Activated T-helper 1 cell treated with anti-CD3 and anti-CD28 coated beads, Interleukin-2, amount 50 U/mL, for 16 hours (primary cell): ENCODE measurements at places on chromosomes 12 and 14.

DNA sequence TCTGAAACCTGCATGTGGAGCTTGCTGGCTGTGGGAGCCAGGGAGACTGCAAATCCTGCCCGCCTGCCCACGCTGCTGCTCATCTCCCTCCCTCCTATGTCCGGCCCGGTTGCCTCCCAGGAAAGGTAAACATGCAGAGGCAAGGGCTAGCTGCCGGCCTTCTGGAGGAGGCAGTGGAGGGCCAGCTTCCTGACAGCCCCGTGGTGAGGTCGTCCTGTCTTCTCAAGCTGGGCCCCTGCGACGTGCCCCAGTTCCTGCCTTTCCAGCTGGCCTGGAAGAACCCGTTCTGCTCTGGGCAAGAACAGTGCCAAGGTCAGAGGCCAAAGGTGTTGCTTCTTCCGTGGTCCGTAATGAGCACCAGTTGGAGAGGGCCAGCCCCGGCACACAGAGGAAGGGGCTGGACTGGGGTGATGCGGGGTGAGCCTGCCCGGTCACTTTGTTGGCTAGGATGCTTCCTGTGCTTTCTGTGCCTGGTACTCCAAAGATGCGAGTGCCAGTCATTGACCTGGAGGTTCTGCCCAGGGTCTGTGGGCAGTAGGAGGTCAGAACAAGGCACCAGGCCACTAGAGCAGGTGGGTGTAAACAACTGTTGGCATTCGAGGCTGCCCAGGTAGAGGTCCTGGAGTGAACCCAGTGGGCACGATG is 25.3 kb downstream of the TPCN1 start:
- no peak for DNase-seq

DNA sequence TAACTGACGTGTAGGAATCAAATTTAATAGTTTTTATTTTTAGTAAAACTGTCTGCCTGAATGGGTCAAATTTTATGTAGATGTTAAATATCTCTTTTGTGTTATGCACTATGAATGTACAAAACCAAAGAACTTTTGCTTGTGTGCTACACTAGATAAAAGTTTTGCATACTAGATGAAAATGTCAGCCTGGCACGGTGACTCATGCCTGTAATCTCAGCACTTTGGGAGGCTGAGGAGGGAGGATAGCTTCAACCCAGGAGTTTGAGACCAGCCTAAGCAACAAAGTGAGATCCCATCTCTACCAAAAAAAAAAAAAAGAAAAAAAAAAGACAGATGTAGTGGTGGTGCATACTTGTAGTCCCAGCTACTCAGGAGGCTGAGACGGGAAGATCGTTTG is 11.1 kb downstream of the AEBP2 start:
- no peak for DNase-seq

DNA sequence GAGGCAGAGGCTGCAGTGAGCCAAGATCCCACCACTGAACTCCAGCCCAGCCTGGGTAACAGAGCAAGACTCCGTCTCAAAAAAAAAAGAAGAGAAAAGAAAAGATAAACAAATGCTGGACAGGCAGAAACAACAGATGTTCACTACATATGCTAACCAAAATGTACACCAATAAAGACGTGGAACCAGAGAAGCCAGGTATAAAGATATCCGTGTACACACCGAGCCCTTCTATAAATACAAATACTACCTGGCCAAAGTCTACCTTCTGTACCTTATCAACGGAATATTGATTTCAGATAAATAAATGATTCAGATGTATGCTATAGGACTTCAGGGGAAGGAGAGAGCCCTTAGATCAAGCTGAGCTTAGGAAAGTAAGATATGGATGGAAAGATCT is 10.8 kb upstream of the KRT8 start:
- DNase-seq = no peak

DNA sequence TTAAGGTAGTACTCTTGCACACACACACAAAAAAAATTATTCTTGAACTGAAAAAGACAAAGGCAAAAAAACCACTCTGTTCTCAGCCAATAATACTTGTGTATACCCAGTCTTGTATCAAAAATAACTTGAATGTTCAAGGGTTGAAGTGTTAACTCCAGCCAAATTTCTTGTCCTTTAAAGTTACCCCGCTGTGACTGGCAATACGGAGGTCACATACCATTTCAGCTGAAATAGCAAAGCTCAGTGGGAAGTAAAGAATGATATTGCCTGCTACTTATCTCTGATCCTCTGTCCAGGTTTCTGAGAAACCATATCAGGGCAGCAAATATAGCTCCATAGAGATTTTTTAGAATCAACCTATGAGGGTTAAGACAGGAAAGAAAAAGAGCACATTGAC is 167.4 kb downstream of the C12orf50 start:
- no peak for DNase-seq

- no peak for DNase-seq
Measured at GRCh38 chr12:53594897-53595615, 31.1 kb downstream of the ATF7 start.

DNA sequence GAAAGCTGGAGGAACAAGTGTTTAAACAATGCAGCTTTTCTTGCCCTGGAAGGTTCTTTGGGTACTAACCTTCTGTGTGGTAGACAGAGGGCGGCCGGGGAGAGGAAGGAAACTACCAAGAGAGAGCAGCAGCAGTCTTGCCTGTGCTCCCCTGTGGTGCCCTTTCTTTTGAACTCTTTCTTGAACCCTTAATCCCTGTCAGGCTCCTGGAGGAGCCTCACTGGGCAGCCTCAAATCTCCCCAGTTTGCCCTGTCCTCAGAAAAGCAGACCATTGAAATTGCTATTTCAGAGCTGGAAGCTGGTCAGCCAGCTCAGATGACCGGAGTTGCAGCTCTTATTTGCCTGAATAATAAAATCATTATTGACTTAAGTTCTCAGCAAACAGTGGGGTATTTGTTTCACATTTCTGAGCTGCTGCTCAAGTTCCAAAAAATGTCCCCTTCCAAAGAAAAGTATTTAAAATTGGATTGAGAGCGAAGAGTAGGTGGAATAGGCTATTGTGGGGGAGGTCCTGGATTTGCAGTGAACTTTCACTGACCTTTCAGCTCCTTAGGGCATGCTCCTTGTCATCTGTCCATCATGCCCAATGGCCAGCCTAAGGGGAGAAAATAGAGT is 42.1 kb upstream of the RNASE3 start:
- DNase-seq = no peak

GRCh38 chr14:36208690-36209278 is 32.3 kb upstream of the PTCSC3 start:
- no peak for DNase-seq

- DNase-seq = no peak
Measured at GRCh38 chr12:4275870-4276301, 2.3 kb downstream of the CCND2 start.

DNA sequence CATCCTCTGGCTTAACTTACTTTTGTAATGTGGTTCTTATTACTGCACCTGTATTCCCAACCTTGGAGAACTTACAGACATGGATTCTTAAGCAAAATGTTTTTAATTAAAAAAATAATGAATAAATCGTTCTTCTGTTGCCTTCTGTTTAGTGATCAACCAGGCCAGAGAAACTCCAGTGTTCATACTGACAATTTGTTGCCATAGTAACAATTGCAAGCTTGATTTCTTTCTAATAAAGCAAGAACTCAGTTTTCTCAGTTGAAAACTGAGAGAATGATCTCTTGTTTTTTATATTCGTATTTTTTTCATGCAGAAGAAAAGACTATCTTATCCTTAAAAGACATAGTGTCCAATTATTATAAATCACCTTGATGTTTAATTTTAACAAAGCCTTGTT is 106.5 kb upstream of the LMNTD1 start:
- no peak for DNase-seq

GRCh38 chr14:75170772-75171171 is 5.6 kb downstream of the TMED10 start:
- DNase-seq = no peak

DNA sequence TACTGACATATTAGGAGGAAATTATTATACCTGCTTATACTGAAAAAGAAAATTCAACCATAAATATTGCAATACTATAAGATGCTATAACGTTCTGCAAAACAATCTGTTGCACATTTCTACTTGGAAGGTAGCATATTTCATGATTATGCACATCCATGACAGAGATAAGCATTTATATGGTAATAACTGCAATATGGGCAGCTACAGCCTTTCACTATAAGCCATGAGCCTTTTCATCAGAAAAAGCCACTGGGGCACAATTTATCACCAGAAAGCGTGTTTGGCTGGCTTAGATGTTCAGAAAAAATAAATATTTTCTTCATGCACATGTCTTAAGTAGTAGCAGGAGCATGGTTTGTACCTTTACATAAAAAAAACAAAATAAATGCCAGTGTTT is 340.7 kb downstream of the GALC start:
- no peak for DNase-seq

DNA sequence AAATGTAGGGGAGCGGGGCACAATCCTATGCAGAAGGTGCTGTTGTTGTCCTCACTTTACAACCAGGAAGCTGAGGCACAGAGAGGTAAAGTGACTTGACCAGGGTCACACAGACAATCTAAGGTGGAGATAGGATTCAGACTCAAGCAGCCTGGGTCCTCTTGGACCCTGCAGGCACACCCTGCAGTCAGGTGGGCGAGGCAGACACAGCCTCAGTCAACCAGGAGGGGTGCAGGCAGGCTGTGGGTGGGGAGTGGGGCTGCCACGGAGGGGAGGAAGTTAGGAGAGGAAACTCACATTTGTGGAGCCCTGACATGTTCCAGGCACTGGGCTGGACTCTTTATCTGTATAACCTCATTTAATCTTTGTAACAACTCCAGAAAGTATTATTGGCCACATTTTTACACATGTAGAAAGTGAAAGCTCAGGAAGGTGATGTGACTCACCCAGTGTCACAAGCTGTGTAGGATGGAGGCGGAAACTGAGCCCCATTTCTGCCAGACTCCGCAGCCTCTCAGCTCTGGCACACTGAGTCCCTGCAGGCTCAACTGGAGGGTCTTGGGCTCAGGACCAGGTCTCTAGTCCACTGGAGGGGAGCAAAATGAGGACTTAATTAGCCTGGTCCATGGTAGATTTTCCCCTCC is 24.9 kb upstream of the CHGA start:
- no peak for DNase-seq

- no peak for DNase-seq
Measured at GRCh38 chr14:69468949-69469348, 15.6 kb upstream of the PLEKHD1 start.

- DNase-seq = no peak
Measured at GRCh38 chr14:97117693-97118092, 320.5 kb downstream of the VRK1 start.

DNA sequence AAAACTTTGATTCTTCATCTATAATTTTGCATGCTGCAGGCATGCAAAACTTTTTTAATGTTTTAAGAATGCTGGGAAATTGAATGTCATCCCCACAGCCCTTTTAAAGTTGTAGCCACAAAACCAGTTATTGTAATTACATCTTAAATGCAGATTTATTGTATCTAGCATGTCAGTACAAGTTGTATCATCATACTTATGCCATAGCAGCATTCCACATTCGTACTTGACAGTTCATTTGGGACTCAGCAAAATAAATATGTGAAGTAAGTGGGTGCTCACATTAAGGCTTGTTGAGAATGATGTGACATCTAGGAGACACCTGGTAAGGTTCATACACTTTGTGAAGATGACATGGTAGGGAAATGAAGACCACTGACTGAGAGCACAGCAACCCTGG is 44.0 kb upstream of the GZMB start:
- no peak for DNase-seq

DNA sequence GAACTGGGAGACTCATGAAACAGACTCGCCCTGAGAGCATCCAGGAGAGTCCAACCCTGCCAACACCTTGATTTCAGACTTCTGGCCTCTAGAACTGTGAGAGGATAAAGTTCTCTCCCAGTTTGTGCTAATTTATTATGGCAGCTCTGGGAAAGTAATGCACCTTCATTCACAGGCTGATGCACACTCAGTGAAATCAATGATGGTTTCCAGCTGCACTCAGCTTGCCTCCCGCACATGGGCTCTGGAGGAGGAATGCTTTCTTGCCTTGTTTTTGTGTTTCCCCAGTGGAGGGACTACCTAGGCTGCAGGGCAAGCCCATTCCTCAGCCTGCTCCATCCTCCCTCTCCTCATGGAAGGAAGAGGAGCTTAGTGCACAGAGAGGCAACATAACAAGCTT is 45.7 kb downstream of the TMEM132C start:
- no peak for DNase-seq

DNA sequence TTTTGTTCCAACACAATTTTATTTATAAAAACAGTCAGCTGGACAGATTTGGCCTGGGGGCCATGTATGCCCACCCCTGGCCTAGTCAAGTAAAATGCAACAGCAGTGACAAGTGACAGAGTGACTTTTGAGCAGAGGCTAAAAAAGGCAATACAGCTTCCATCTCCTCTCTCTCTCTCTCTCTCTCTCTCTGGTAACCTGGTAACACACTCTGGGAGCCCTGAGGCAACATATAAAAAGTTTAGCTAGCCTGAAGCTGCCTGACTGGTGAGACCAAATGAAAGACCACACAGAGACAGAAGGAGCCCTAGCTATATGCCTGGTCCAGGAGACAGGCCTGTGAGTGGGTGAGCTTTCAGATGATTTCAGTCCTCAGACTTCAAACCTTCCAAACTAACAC is 105.4 kb downstream of the DENND5B start:
- no peak for DNase-seq

DNA sequence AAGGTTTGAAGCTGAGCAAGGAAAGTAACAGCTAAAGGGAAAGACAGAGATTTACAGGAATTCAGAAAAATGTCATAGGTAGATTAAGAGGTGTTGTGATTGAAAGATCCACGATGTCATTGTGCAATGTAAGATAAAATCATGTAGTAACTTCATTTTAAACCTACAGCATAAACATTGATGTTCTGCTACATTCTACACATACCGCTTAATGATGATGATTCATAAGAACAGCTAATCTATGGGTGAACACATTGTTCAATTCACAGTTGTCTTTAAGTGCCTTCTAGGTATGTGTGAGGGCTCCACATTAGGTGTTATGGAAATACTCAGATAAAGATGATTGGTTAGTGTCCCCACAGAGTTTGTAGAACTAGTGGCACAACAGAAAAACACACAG is 170.9 kb downstream of the GRIP1 start:
- DNase-seq = no peak

- no peak for DNase-seq
Measured at GRCh38 chr12:96060041-96060440, 24.7 kb upstream of the LTA4H start.

DNA sequence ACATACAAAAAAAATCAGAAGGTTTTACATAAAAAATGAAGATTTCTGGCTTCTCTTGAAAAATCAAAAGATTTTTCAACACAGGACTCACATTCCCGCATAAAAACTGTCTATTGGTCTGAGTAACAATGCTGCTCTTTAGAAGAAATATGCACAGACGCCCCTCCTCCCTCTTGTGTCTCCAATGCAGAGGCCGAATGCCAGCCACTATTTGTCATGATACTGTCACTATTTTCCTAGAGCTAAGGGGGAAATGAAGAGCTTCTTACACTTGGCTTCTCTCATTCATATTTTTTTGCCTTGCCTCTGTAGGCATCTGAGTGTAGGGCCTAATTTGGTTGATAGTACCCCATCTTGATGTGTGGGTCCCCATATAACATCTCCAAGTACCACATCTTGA is 98.0 kb downstream of the BBS10 start:
- no peak for DNase-seq

DNA sequence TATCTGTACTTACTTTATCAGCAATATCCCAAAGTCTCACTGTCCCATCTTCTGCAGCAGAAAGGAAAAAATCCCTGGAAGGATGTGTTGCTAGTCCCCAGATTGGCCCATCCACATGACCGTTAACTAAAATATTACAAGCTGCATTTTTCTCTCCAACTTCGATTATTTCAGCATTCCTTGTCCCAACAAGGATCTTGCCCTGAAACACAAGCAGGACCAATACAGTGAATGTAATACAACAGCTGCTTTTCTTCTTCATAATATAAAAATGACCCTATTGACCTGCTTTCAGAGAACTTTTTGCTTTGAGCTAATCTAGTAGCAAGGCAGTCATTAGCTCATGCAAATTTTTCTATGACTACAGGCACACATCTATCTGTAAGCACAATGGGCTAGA is 58.3 kb downstream of the ZC3H14 start:
- no peak for DNase-seq
